ENCODE measurements at places on chromosomes 4 and X.

- no peak for DNase-seq
Observed at GRCh38 chr4:140871368-140871767, 115.2 kb upstream of the TBC1D9 start.

DNA sequence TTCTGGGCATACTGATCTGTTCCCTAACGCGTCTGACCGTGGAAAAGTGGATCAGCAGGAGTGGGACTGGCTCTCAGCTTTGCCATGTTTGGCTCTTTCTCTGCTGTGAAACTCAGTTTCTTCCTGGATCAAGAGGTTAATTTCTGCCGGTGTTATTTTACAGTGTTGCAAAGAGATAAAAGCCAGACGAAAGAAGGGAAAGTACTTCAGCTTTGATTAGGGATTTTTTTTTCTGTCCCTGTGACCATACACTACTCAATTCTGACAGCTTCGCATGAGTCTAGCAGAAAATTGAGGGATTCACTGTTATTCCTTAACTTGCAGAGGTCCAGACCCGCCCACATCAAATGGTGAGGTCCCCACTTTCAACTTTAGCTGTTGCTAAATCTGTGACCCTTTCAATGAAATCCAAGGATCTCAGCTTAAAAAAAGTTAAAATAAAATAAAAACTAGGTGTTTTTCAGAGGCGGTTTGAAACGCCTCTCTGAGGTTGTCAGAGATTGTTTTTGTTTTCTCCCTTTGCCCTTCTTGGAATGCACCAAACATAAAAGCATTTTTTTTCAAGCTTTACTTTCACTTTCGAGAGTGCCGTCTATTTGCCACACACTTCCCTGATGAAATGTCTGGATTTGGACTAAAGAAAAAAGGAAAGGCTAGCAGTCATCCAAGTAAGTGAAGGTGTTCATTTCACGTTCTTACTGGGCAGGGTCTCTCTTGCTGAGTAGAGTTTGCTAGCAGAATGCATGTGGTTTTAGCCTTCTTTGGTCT is at the start of gene TLR3:
Gene TLR3, plus strand, starts transcription at position 576 of the 768 bp plus-strand sequence. CDS start 7,464 bp downstream, outside the sequence.
- DNase-seq = no peak

- no peak for DNase-seq
Observed at GRCh38 chrX:9676306-9676705, 89.3 kb downstream of the GPR143 start.

DNA sequence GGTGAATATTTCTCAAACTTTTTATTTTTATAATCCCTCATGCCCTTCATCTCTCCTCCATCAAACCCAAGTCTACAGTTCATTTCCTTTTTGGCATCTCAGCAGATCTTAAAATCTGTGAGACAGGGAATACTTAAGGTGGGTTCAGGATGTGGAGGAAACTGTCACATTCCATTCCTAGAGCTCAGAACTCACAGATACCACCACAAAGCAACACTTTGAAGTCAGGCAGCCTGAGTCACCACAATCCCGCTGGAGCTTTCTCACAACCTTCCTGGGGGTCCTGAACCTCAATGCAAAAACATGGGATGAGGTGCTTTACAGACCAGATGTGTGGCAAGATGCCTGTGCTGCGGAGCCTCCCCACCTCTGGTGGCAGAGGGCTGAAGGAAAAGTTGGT is 63.2 kb downstream of the HHIP start:
- no peak for DNase-seq

DNA sequence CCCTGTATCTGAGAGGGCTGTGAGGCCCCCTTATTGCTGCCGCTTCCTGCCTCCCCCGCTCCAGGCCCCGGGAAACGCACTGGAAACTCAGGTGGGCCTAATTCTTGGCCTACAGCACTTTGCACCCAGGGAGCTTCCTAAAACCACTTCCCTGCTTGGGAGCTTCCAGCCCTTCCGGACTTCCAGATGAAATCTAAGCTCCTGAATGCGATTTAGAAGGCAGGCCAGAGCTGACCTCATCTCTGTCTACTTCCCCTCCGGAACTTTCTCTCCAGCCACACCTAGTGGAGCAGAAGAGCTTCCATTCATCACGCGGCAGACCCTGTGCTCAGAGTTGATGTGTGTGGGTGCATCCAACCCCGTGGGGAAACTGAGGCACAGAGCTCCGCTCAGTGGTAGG is 84.2 kb downstream of the SORCS2 start:
- DNase-seq = no peak

DNA sequence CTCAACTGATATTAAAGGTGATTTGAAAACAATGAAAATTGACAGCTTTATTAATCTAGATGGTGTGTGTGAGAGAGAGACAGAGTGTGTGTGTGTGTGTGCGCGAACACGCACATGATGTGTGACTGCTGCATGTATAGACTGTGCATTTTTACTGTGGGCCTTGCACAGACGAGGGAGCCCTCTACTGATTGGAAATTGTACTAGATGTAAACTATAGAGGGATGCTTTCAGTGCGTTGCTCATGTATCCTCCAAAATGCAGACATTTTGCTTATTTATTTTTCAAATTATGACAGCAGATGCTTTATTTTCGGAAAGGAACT is 168.4 kb upstream of the GK2 start:
- no peak for DNase-seq

GRCh38 chrX:114976292-114976691 is 41.1 kb downstream of the IL13RA2 start:
- DNase-seq = no peak

- no peak for DNase-seq
Observed at GRCh38 chr4:153542834-153543233, 76.7 kb downstream of the TMEM131L start.

DNA sequence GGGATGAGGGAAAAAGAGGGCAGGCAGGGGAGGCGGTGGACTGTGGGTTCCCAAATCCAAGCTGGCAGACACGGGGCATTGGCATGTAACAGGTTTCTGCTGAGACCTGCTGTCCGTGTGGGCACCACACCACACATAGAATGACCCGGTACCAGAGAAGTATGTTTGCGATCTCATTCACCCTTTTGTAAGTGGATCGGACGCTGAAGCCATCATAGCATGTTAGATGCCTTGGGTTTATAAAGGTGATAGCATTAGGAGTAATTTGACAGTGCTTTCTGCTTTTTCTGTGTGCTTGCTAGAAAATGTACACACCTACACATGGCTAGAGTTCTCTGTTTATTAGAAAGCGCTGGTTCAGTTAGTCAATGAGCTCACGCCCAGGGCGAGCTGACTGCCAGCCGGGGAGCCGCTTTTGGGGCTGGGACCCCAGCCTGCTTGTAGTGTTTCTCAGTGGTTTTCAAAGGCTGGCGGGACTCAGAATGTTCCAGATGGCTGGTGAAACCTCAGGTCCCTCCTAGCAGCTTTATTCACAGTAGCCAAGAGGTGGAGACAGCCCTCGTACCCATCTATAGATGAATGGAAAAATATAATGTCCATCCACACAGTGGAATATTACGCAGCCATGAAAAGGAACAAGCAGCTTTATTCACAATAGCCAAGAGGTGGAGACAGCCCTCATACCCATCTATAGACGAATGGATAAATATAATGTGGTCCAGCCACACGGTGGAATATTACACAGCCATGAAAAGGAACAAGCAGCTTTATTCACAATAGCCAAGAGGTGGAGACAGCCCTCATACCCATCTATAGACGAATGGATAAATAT is 579 bp downstream of the IL3RA start:
- DNase-seq = no peak

DNA sequence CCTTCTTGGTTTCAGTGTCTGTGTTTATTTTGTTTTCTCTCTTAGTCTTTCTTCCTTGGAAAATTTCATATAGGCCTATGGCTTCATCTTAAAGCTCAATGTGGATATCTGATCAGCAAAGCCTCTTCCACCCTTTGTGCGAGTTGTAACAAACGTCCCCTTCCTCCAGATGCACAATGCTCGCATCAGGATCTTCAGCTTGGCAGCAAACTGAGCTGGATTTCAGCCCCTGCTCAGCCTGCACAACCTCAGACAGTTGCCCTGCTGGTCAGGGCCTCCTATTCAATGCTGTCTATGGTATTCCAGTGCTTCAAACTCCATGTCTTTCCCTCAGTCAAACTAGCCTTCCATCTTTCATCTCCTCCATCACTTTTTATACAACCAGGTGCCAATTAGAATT is 309.4 kb downstream of the ARHGAP24 start:
- no peak for DNase-seq

GRCh38 chr4:20194123-20195013 is 57.3 kb upstream of the SLIT2 start:
- no peak for DNase-seq

DNA sequence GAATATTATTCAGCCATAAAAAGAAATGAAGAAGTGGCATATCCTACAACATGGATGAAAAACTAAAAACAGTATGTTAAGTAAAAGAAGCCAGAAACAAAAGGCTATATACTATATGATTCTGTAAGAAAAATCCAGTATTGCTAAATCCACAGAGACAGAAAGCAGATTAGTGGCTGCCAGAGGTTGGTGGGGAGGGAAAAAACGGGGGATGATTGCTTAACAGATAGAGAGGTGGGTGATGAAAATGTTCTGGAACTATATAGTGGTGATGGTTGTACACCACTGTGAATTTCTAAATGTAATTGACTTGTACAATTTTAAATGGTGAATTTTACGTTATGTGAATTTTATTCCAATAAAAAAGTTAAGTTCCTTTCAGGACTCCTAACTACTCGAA is 157.6 kb upstream of the SH3RF1 start:
- no peak for DNase-seq

DNA sequence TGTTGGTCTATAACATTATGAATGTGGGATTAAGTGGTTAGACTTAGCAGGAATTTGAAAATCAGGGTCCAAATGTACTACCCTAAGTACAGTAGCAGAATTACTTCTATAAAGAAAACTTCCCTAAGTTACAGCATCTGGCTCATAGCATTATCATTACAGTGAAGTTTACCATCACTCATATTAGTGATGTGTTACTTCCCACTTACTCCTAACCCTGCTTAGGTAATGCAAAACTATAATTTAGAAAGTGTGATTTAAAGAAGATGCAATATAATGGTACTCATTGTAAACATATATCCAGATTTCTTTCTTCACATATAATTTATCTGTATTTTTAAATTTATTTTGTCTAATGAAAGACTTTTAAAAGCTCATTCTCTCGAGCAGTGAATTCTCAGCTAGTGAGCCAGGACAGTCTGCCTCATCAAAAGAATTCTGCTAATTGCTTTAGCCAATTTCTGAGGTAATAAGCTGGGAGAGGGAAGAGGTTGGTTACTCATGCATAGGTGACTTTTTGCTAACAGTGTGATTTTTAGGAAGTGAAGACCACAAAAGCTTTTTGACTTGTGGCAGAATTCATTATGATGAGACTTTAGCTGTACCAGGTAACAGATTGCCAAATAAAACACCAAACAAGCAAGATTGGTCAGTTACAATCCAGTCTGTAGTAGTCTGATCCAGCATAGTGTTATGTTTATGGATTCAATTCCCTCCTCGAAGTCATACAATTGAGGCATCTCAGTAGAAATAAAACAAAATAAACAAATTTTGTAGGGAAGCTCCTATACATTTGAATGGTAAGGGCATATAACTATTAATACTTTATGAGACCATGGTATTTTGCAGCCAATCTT is 21.0 kb downstream of the PLS3 start:
- DNase-seq = no peak

DNA sequence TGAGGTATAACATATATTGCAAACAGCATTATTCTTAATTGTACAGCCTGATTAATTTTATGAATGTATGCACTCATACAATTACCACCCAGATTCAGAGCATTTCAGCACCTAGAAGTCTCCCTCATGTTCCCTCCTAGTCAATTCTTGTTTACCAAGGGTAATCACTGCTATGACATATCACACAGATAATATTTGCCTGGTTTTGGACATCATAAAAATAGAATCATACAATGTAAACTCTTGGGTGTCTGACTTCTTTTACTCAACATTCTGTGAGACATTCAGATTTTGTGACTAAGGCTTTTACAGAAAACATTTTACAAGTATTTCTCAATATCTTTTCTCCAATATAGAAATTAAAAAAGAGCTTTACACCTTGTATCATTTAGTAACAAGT is 66.9 kb downstream of the PTPN13 start:
- DNase-seq = no peak

GRCh38 chr4:16079046-16079445 is 4.8 kb downstream of the PROM1 start:
- no peak for DNase-seq

DNA sequence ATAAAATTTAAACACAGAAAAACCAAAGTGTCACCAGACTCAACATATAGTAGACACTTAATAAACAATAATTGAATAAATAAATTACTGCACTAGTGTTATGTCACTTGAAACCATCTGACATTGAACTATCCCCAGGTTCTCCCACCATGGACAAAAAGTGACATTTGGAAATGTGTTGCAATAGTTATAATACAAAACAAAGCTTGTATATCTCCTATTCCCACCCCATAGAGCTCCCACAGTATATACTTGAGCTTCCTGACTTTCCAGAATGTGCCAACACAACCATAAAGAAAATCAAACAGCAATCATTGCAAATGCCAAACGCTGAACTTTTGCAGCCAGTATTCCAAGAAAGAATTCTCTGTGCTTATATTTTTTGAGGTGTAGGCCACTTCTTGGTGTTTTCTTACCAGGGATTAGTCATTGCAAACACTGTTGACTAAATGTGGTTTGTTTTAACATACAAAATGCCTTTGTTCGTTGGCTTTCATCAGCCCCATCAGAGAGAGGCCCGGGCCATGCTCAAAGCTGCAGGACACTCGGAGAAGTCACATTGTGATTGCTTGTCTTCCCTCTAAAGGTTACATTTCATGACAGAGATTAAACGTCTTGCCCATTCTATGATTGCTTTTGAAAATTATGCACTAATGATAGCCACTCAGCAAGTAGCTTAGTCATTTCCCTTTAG is 33.8 kb downstream of the PPARGC1A start:
- DNase-seq = no peak

DNA sequence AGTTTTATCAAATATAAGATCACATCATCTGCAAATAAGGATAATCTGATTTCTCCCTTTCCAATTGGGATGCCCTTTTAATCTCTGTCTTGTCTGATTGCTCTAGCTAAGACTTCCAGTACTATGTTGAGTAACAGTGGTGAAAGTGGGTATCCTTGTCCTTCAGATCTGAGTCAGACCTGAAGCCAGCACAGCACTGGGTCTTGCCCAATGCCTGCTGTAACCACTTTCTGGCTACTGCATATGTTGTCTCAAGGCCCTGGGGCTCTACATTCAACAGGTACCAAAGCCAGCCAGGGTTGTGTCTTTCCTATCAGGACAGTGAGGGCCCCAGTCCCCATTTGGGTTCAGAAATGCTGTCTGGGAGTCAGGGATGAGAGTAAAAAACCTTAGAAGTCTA is 90.3 kb downstream of the CYSLTR1 start:
- DNase-seq = no peak

- no peak for DNase-seq
Observed at GRCh38 chr4:89712141-89712540, 124.8 kb downstream of the SNCA start.

DNA sequence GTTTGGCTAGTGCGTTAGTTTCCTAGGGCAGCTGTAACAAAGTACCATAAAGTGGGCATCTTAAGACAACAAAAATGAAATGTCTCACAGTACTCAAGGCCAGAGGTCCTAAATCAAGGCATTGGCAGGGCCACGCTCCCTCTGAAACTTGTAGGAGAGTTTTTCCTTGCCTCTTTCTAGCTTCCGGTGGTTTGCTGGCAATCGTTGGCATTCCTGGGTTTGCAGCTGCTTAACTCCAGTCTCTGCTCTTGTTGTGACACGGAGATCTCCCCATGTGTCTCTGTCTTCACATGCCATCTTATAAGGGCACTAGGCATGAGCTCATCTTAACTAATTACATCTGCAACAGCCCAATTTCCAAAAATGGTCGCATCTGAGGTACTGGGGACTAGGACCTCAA is 362.0 kb upstream of the BOD1L1 start:
- DNase-seq = no peak

- DNase-seq = no peak
Observed at GRCh38 chrX:25158635-25159034, 142.9 kb upstream of the ARX start.

GRCh38 chrX:123943488-123943887 is 18.0 kb upstream of the STAG2 start:
- no peak for DNase-seq

All from nucleus accumbens (tissue), 56 donors.